ENCODE measurements at places on chromosomes 7 and 10.

DNA sequence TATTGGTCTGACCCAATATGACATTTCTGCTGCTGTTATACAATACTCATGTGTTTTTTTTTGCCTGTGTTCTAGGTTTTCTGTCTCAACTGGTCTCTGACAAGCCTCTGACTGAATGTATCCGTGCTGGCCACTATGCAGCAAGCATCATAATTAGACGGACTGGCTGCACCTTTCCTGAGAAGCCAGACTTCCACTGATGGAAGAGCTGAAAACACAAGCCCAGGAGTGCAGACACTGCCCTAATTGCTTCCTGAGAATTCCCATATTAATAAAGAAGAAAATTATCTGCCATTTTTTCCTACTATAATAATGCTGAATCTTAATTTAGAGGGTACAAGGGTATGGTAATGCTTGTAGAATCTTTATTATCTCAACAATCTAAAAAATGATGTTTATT is 118.2 kb upstream of the KAT6B start:
- DNase-seq, result no peak

GRCh38 chr7:97145068-97145467 is 27.6 kb downstream of the SDHAF3 start:
- peak; percentile 56 for DNase-seq

DNA sequence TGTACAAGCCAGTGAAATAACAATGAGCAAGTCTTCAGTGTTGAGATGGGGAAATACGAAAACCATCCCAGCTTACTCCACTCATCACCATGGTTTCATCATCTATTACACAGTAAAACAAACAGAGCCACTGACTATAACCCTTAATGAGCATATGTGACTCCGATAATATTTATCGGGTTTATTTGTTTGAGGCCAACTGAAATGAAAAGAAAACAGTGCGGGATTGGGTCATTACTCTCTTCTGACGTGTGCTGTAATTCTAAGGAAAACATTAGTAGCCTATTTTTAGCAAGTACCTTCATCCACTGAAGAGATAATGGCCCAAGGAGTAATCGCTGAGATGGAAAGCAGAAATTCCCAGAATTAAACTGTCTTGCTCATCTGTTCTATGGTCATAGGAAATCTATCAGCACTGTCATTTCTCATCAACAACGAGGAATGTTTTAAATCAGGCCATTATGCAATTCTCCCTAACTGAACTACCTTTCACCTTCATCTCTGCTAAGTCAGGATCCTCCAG is 716.5 kb downstream of the INHBA start:
- no peak for DNase-seq

DNA sequence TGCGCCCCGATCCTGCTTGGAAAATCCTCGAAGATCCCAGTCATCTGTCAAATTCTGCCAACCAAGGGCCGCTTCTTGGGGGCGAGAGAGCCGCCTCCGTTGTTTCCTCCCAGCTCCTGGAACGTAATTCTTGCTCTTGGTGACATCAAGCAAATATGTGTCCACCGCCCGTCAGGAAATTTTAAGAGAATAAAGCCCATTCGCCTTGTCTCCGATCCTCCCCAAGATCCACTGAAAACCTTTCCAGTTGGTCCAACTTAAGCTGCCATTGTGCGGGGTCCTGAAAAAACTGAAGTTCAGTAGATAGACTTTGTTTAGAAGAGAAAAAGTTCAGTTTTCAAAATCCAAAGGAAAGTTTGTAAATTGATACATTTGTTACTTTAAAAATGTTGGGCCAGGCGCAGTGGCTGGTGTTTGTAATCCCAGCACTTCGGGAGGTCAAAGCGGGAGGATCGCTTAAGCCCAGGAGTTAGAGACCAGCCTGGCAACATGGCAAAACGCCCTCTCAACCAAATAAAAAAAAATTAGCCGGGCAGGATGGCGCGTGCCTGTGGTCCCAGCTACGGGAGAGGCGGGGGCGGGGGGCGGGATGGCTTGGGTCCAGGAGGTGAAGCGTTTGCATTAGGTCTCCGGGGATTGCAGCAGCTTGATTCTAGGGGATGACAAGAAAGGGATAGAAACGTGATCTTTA is 1.0 kb upstream of the ZNF800 start:
- peak; percentile 67 for DNase-seq

DNA sequence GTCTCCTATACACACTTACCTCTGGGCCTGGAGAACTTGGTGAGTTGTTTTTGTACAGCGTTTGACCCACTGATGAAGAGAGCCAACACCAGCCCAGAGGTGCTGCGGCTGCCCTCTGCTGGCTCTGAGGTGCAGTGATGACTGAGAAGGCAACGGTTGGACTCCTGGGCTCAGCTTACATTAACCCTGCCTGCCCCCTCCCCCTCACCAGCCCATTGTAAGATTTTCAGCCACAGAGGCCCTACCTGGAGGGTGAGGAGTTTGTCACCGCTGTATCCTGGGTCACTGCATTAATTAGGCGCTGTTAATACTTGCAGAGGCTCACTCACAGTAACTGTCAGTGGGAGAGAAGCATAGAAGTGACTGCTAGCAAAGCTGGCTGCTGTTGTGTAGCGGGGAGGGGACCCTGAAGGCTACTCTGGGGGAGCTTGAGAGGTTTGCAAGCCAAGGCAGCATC is 19.0 kb upstream of the ANKRD2 start:
- peak; percentile 71 for DNase-seq

DNA sequence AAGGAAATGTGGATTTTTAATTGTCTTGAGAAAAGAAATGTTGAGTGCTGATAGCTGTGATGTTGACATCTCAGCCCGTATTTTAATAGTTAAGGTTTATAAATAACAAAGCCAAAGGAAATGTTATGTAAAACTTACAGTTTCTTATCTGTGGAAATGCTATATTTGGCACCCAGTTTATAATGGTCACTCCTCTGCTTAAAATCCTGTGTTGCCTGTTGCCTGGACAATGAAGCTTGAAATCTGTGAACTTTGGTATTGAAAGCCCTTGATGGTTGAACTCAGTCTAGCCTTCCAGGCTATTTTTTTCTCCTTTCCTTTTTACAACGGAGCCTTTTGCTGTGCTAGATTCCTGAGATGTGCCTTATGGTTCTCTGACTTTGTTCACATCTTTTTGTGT is 46.5 kb downstream of the MCU start:
- peak; percentile 23 for DNase-seq

Measured in NB4 (cell line).